ENCODE measurements at places on chromosomes 5 and 9.

- no peak for DNase-seq
Observed at GRCh38 chr9:82090046-82090445, 101.5 kb downstream of the SPATA31D1 start.

DNA sequence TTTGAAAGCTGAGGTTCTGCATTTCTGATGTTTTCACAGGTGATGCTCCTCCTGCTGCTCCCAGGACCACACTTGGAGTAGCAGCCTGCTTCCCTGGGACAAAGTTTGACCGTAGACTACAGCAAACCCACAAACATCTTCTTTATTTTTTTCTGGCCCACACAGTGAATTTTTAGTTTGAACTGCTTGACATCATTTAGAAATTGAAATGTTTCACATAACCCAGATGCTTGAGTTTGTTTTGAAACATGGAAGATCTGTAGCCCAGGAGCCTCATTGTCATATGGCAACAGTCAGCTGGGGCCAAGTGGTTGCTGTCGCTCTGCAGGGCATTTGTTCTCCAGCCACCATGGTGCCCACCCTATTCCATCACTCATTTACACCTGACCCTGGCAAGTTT is 8.4 kb downstream of the SH3TC2 start:
- DNase-seq = no peak

DNA sequence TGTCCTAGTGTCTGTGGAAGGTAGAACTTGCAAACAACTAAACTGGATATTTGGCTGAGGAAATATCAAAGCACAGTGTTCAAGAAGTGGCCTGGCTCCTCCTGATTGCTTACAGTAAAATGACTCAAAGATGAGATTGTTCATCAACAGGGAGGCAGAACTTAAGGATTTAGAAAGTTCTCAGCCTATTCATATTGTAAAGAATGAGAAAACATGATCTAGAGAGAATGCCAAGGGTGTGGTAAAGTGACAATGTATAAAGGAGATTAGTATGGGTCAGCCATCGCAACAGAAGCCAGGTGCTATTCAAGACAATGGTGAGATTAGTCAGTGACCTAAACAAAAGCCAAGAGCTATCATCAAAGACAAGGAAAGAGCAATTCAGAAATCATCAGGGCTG is 372.3 kb downstream of the SPOCK1 start:
- no peak for DNase-seq

DNA sequence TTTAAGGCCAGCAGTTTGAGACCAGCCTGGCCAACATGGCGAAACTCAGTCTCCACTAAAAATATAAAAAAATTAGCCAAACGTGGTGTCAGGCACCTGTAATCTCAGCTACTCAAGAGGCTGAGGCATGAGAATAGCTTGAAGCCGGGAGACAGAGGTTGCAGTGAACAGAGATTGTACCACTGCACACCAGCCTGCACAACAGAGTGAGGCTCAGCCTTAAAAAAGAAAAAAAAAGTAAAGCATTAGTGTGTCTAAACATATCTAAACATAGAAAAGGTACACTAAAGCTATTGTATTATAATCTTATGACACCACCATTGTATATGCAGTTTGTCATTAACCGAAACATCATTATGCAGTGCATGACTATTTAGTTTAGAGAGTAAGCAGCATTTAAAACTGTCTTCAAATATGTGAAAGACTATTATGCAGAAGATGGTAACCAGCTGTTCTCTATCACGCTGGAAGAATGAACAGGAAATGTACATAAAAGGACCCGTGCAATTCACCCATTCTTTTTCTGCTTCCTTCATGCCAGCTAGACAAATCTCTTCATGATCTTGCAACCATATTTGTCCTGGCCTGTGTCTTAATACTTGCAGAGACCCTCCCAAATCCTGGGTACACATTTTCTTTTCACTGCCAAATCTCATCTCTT is 58.6 kb downstream of the ITGA1 start:
- no peak for DNase-seq

- DNase-seq = no peak
Observed at GRCh38 chr5:130939059-130939458, 226.0 kb downstream of the HINT1 start.

DNA sequence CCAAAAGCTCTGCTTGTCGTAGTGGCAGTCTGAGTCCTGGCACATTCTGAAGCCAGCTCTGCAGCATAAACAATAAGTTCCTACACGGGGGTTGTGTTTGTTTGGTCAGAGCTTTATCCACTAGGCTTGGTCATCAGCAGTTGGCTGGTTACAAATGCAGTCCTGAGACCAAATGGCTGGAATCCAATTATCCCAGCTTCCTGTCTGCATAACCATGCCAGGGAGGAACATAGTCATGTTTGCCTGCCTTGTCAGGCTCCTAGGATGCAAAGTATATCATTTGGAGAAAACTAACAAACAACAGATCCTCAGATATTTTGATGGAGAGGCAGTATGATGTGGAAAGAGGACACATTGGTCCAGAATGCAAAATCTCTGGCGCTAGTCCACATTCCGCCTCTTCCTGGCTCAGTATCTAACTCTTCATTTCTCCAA is 85.8 kb downstream of the FBXO38 start:
- no peak for DNase-seq

GRCh38 chr9:615756-616155 is 225.7 kb upstream of the DMRT1 start:
- DNase-seq = no peak

GRCh38 chr9:134179595-134179917 is 15.2 kb upstream of the RNU6ATAC start:
- DNase-seq = no peak

DNA sequence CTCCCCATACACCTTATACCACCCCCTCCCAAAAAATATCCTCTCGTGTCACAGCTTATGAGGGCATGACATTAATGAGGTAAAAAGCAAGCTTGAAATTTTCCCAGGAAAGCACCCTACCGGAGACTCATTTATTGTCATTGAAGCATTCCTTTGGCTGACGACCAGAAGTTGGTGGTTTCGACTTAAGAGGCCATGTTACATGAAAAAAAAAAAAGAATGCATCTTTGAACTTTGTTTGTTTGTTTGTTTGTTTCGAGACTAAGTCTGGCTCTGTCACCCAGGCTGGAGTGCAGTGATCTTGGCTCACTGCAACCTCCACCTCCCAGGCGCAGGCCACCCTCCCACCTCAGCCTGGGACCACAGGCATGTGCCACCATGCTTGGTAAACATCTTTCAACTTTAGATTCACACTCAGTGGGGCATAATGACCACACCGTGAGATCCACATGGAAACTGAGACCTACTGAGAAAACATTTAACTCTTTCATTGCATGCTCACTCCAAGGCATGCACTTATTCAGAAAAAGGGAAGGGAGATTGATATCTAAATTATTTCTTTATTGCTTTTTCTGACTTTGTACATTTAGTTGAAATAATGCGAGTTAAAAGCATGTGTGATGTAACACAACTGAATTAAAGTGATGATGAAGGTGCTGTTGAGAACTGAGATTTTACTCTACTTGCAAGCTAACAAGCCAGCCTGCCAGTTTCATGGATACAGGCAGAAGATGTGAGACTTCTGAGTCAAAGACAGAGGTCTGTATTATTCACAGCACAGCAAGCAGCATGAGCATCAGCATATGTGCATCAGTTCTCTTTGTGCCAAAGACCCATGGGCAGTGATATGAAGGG is 5.1 kb upstream of the RAB14 start:
- DNase-seq = no peak

- DNase-seq = no peak
Observed at GRCh38 chr9:101457003-101457402, 21.4 kb upstream of the ALDOB start.
